ENCODE measurements at places on chromosomes 2 and 18. TPM values are rescaled to one million over a fixed set of nuclear protein-coding genes. Genes with fewer than 3 reads are reported as not detected.

GRCh38 chr2:187393211-187393610 is 54.8 kb downstream of the CALCRL start:
- DNase-seq: no peak

GRCh38 chr2:121351521-121352318 is 66.7 kb upstream of the TFCP2L1 start:
- no peak for DNase-seq

DNA sequence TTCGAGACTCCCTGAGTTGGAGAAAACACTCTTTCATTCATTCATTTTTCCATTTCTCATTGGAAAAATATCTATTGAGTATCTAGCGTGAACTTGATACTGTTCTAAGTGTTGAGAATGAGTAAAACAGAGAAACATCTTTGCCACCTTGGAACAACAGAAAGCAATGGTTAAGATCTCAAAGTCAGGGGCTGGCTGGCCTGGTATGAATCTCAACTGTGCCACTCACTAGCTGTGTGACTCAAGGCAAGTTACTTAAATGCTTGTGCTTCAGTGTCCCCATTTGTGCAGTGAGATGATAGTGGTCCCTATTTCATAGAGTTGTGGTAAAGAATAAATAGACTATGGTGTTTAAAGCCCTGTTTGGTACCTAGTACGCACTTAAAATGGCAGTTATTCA is 415.2 kb downstream of the NBAS start:
- DNase-seq: no peak

DNA sequence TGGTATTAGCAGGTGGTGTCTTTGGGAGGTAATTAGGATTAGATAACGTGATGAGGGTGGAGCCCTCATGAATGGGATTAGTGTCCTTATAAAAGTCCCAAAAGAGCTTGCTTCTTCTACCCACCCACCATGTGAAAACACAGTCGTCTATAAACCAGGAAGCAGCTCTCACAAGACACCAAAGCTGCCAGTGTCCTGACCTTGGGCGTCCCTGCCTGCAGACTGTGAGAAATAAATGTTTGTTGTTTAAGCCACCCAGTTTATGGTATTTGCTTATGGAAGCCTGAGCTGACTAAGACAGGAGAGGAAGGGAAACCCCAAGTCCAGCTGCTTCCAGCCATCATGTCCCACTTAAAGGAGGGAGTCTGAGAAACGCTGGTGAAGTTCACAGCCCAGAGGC is 13.6 kb downstream of the ADI1 start:
- DNase-seq: no peak

DNA sequence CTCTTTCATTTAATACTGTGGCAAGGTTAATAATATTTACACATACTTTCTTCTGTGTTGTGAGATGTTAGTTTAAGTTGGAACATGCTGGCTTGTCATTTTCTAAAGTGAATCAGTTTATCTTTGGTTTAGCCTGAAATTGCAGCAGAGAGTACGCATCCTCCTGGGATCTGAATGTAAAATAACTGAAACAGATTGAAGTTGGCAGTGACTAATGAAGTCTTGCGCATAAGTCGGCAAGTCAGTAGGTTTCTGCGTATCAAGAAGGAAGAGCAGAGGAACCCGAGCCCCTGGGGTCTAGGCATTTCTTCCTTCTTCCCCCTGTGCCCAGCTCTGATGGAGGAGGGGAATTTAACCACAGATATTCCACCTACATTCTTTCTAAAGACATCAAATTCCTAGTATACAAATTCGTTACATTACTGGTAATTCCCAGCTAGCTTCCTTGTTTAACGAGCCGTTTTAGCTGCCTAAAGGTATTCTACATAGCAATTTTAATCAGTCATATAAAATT is 392.1 kb upstream of the RAB12 start:
- DNase-seq: no peak

- no peak for DNase-seq
Observed at GRCh38 chr2:230075988-230076631, 7.4 kb upstream of the SLC16A14 start.

- DNase-seq: no peak
Observed at GRCh38 chr2:85470850-85471800, 52.6 kb downstream of the SH2D6 start.

The DCC gene
- not detected for polyA plus RNA-seq
